ENCODE measurements at places on chromosomes 2 and 18.

- DNase-seq: no peak
Measured at GRCh38 chr18:53946594-53946993, 277.9 kb downstream of the MBD2 start.

DNA sequence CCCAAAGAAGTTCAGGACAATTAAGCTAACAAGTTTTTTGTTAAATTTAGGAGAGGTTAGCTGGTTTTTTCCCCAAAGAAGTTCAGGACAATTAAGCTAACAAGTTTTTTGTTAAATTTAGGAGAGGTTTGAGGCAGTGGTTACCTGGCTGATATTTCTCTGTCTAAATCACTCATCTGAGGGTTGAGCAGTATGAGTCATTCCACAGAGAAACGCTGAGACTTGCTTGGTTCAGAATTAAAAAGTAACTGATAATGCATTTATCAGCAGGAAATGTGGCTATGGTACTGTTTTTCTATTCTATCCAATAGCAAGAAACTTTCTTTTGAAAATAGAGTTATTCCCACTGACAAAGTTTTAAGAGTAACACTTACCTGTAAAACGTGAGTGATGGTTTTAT is 22.8 kb upstream of the KIDINS220 start:
- DNase-seq: no peak

- no peak for DNase-seq
Measured at GRCh38 chr2:133737242-133737993, 169.2 kb upstream of the NCKAP5 start.

DNA sequence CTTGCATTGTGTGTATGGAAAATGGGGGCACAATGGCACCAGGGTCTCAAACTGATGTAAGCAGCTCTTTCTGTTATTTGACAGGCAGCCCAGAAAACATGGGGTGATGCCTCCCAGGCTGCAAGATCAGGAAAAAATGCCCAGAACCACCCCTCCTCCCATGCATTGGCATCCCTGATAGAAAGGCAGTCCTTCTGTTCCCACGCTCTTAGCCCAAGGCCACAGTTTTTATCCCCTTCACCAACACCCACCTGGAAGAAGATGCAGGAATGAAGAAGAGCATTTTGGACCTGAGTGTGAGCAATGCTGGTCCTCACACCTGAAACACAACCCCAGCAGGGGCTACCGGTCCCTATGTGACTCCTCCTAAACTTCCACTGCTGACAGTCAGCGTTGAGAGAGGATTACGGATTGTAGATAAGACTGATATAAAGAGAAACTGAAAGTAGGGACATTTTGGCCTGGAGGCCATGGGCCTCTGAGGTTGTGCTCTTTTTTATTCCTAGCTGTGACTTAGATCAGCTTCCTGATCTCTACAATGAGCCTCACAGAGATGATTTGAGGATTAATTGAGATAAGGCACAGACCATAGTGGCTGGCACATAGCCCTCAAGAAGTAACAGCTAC is 386.0 kb upstream of the ATP5MC3 start:
- no peak for DNase-seq

DNA sequence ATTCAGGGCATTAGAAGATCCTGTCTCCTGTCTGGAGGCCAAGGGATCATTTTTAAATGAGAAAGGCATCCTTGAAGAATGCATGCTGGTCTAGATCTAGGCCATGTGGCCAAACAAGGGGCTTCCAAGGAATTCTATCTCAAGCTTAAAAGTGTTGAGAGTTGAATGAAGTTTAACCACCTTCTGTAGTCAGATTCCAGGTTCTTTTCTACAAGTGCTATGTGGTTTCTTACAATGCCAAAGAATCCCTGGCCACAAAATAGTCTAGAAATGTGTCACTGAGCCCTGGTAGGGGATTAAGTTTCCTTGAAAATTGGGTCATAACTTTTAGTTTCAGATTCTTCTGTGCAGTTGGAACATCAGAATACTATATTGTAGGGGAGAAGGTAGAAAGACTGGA is 640.7 kb upstream of the ACVR2A start:
- DNase-seq: no peak

DNA sequence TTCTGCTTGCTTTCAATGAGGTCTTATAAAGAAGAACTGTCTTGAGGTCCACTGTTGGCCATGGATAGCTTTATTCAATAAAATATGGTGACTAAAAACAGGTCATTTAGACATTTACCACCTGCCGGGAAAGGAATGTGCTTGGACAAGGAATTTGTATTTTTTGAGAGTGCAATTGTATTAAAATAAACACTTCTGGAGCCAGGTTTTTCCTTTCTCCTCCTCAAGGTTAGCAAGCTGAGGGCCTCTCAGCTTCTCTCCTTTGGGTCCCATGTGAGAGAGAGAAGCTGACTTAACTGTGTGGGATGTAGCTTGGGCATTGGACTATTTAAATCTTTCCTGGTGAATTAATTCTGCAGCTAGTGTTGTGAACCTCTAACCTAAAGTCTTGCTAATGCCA is 321.0 kb downstream of the MEIS1 start:
- no peak for DNase-seq

GRCh38 chr2:40773291-40773690 is 321.4 kb upstream of the SLC8A1 start:
- no peak for DNase-seq

DNA sequence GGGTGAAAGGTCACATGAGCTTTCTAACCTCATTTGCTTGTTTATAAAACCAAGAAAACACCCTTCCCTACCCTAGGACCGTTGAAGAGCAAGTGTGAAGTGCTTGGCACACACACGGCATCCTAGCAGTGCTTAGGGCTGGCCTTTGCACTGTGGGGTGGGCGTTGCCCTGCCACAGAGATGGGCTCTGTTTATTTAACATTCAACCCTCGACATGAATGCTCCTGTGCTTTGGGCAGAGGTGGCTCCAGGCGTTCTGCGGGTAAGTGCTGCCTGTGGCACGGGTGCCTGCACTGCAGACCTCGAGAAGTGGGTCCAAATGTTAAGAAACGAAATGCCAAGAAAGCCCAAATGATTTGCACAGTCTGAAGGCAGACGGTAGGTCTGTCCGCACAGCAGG is 170.1 kb downstream of the FHOD3 start:
- no peak for DNase-seq

GRCh38 chr2:227386630-227387029 is 1.1 kb downstream of the SCYGR1 start:
- no peak for DNase-seq

- peak; percentile 14 for DNase-seq
Measured at GRCh38 chr18:49169037-49169521, 218.3 kb upstream of the SMAD7 start.

DNA sequence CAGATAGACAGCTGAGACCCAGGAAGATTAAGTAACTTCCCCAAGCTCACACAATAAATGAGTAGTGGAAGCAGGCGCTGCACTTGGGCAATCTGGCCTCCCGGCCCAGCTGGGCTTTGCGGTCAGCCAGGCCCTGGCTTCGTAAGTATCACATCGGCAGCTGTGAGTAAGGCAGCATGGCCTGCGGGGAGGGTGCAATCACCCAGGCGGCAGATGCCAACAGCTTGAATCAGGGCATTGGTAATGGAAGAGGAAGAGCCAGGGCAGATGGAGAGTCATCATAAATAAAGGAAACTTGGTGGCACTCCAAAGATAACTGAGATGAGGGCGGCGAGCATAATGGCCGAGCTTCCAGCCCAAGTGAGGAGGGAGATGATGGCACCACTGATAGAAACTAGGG is 217.9 kb upstream of the PID1 start:
- DNase-seq: no peak

DNA sequence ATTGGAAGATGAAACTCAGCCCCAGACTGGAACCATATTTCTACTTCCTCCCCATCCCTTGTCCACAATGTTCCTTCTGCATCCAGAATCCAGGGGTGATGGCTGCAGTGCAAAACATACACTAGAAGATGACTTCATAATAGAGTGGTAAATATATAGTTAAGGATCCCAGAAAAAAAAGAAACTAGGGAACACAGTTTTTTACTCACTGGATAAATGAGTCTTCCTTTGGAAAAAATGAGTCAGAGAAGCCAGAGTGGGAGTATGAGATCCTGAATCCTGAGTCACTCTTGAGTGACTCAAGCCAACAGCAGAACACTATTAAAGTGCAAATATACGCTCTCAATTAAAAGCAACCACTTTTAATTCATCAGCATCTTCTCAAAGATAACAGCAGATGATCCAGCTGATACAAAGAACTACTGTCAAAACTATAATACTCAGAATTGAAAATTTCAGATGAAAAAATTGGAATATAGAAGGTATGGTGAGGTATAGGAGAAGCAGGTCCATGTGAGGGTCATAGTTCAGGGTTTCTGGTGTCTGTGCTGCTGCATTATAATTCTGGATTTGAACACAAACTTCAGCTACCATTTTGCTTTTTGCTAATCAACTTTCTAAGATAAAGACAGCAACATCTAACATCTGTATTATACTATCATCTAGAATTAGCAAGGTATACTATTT is 987.2 kb upstream of the CDH2 start:
- no peak for DNase-seq

DNA sequence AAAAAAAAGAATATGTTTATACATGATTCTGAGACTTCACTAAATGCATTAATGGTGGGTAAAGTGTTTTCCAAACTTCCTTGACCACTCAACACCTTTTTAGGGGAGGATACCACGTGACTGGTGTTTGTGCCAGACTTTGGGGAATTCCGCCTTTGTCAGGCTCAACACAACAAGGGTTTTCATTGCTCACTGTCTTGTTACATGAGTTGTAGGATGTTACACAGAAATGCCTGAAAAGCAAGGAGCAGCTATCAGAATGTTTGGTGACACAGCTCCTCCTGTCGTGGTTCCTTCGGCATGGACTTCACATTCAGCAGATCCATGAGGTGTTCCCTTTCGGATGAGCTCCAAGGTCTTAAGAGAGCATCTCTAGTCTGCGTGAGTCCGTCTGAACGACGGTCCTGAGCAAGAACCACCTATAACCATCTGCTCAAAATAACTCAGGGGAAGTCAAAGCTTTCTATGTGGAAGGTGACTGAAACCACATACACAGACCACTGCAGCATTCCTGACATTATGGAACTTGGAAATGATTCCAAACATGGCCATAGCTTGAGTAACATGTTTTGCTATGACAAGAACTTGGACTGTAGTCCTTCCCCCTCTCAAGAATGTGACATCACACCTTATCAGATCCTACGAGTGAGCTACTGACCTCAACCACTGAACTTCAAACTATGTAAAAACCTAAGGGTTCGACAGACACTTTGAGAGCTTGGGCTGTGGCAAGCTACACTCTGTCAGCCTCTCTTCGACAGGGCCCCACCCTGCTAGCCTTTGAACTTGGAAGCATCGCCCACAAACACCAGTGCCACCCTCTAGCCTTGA is 57.5 kb downstream of the MCFD2 start:
- no peak for DNase-seq

DNA sequence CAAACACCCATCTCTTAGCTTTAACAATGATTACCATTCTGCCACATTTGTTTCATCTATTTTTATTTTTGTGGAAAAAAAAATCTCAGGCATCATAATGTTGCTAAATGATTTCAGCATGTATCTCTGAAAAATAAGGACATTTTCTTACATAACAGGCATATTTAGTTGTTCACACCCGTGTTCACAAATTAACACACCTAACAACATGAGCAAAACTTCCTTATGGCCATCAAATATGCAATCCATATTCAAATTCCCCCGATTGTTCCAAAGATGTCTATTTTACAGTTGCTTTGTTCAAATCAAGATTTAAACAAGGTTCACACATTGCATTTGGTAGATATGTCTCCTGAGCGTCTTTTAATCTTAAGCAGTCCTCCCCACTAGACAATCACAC is 29.2 kb downstream of the TMEM177 start:
- DNase-seq: no peak

GRCh38 chr2:147594038-147594437 is 250.8 kb upstream of the ACVR2A start:
- DNase-seq: no peak

DNA sequence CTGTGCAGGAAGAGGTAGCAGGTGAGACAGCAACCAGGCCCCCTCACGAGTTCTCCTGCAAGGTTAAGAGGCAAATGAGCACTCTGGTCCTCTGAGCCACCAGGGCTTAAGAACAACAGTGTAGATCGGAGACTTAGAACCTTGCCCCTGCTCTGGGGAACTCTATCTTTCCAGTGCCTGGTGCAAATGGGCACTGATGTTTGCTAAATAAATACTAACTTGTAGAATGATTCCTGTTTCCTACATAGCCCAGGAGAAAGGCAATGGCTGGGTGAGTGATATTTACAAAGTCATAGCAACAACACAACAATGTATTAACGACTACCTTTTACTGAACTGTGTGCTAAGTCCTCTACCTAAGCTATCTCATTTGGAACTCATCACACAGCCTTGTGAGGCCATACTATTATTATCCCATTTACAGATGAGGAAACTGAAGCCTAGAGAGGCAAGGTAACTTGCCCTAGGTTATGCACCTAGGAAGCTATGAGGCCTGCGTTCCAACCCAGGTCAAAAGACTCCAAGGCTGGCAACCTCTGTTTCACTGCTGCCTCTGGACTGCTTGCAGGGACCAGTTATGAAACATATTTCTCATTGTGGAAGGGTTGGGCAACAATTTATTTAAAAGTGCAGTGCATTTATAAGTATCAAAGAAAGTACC is 4.3 kb downstream of the ATP8B1 start:
- no peak for DNase-seq

- no peak for DNase-seq
Measured at GRCh38 chr2:85834466-85834865, 54.3 kb downstream of the ST3GAL5 start.

- DNase-seq: peak; percentile 3
Measured at GRCh38 chr18:52288403-52289004, 51.5 kb upstream of the DCC start.

- DNase-seq: no peak
Measured at GRCh38 chr2:71934595-71935261, 212.9 kb downstream of the CYP26B1 start.

DNA sequence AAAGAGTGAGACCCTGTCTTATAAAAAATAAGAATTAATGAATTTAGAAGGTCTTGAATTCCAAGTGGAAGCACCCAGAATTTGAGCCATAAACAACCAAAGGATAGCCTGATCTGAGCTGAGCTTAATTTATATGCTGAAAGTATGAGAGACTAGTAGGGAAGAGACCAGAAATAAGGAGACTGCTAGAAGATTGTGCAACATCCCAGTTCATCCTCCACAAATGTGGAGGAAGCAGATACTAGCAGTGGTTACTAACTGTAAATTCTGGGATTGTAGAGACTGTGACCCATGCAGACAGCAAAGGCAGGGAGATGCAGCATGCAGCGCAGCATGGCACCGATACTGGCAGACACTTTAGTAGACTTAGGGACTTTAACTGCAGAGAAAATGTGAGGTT is 1.5 kb upstream of the SULT1C2 start:
- no peak for DNase-seq

GRCh38 chr2:218259099-218259961 is 1.5 kb upstream of the GPBAR1 start:
- DNase-seq: no peak

- DNase-seq: no peak
Measured at GRCh38 chr18:57677262-57678211, 55.9 kb upstream of the NARS1 start.

DNA sequence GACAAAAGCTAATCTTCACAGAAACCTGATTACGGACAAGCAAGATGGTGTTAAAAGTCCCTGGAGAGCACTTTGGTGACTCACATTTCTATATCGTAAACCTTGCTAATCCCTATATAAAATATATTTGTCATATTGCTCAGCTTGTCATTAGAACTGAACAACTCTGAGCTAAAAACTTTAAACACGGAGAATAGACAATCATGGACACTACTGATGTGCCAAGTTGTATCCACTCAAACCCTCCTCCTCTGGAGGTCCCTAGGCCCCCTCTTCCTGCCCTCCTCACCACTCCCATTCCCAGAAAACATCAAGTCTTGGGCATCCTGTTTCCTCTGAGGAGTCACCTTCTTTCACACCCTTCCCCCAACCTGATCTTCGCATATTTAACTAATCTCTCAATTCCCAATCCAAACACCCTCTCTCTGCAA is 138.7 kb upstream of the PID1 start:
- DNase-seq: no peak

Data from stimulated activated CD4-positive, alpha-beta T cell treated with anti-CD3 and anti-CD28 coated beads, Interleukin-4, amount 100 ng/mL, for 48 hours (primary cell).